EH (cell line): ENCODE measurements at places on chromosomes 11 and 22.

DNA sequence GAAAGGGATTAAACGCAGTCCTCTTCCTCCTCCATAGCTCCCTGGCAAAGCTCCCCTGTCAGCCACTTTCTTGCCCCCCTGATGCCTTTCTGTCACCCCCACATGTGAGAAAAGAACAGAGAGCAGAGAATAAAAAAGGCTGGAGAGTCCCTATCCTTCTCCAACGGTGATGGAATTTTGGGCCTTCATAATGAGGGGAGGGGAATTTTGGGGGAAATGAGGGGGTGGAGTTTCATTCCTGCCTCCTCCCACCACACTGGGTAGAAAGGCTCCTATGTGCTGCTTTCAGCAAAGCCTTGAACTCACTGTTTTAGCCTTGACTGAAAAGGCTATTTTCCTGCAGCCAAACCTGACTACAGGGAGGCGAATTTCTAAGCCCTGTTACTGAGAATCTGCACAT lies 59.3 kb downstream of the C11orf58 start:
- DNase-seq: no peak

DNA sequence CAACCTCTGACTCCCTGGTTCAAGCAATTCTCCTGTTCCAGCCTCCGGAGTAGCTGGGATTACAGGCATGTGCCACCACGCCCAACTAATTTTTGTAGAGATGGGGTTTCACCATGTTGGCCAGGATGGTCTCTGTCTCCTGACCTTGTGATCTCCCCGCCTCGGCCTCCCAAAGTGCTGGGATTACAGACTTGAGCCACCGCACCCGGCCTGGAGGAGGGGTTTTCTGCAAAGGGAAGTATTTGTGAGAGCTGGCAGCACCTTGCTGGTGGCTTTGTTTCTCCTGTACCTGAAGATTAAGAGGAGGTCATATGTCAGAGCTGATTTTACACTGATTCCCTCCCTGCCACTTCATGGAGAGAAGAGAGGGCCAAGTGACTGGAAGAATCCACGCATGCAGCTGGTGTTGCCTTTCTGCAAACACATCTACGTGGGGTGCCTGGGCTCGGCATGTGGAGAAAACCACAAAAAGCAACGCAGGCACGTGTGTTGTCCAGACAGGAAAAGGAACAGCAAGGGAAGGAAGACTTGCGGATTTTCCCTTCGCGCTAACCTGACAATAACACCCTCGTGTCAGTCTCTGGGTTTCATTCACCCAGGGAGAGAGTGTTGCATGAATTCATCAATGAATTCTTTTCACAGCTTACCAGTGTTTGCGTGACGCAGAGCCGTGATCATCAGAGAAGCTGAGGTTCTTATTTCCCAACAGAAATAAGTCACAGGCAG lies 61.9 kb downstream of the TSPAN18 start:
- DNase-seq: peak; percentile 39

DNA sequence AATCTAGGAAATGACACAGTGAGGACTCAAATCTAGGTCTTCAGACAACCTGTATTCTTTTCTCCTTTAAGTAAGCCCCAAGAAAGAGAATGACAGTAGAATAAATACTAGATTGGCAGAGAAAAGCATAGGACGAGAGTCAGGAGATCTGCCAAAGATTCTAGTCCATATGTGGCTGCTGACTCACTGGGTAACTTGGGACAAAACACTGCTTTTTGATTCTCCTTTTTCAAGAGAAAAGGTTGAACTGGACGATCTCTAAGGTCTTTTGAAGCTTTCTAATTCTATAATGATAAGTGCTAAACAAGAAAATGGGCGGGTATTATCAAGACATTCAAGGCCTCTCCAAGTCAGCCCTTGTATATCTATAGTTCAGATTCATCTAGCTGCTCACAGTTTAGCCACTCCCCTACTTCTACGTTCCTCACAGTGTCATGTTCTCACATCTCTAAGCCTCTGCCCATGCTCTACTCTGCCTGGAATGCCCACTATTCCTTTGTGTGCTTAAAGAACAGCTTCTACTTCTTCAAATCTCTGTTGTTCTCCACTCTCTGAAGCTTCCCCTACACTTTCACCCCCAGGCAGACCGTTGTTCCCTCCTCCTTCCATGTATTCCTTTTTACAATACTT lies 53.0 kb downstream of the RELT start:
- DNase-seq: peak; percentile 70

GRCh38 chr11:68845351-68846002 lies 3.8 kb upstream of the CPT1A start:
- DNase-seq: no peak

DNA sequence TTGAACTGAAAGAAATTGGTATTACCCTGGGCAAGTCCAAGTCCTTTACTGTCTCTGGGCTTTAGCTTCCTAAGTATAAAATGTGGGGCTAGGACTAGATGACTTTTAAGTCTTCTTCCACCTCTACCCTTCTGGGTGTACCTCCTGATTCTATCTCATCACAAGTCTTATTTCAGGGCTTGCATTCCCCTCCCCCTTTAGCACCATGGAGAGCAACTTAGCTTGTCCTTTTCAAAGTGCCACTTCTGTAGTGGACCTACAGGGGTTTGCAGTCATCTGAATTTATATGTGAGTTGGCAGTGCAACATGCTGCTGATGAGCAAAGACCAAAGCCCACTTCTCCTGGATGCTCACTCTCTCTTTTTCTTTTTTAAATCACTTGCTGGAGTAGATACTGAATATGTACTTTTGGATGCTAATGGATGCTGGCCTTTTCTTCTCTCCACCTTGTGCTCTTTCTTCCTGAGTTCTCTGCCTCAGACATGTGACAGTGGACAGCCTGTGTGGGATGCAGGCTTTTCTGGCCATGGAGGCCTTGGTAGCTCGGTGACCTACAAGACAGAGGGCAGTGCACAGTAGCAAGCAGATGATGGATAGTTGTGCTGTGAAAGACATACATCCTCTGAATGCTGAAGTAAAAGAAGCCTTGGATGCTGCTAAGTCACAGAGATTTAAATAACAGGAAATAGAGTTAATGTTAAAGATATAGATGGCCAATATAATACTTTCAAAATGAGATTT lies 185.0 kb downstream of the NELL1 start:
- no peak for DNase-seq

GRCh38 chr11:7643314-7643713 lies 30.0 kb downstream of the CYB5R2 start:
- DNase-seq: no peak
